ENCODE measurements at places on chromosomes 4 and X.

- DNase-seq = no peak
Observed at GRCh38 chrX:13380211-13380610, 60.4 kb upstream of the ATXN3L start.

GRCh38 chrX:39335513-39336235 lies 534.4 kb downstream of the MID1IP1 start:
- peak; percentile 67 for DNase-seq

- DNase-seq = no peak
Observed at GRCh38 chrX:149848855-149849254, 32.1 kb upstream of the MAGEA8 start.

- peak; percentile 15 for DNase-seq
Observed at GRCh38 chrX:44873415-44874276, 658 bp downstream of the KDM6A start.

- no peak for DNase-seq
Observed at GRCh38 chr4:101103381-101104142, 243.8 kb downstream of the PPP3CA start.

DNA sequence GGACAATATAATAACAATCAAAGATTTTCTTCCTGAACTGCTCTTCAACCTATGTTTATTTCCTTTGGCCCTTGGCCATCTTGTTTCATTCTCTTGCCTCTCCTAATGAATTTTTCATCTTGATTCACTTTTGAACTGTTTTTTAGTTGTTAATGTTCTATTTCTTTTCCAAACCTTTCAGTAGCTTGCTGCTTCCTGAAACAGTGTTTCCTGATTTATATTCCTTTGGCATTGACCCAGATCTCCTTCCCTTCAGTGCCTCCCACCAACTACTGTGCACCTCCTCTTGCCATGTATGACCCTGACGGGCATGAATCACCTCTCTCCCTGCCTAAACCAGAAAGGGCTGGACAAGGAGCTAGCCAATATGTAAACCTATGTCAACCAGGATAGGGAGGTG lies 25.6 kb upstream of the SPP1 start:
- DNase-seq = no peak

DNA sequence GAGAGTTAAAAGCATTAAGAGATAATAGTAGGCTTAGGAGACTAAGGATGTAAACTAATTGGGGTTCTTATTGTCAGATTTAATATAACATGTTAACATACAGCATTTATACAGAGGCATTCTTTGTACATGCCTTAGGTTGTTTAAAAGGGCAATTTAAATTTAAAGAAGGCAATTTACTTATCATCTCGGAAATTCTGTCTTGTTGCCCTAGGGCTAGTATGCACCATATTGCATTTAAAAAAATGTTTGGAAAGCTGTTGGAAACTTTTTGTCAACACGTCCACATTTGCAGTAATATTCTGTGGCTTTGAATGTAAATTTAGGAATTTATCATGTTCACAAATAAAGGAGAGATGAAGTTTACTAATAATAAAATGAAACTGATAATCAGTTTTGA lies 25.5 kb downstream of the GALNT7 start:
- no peak for DNase-seq

GRCh38 chrX:7233580-7234406 lies 85.8 kb upstream of the PUDP start:
- no peak for DNase-seq

DNA sequence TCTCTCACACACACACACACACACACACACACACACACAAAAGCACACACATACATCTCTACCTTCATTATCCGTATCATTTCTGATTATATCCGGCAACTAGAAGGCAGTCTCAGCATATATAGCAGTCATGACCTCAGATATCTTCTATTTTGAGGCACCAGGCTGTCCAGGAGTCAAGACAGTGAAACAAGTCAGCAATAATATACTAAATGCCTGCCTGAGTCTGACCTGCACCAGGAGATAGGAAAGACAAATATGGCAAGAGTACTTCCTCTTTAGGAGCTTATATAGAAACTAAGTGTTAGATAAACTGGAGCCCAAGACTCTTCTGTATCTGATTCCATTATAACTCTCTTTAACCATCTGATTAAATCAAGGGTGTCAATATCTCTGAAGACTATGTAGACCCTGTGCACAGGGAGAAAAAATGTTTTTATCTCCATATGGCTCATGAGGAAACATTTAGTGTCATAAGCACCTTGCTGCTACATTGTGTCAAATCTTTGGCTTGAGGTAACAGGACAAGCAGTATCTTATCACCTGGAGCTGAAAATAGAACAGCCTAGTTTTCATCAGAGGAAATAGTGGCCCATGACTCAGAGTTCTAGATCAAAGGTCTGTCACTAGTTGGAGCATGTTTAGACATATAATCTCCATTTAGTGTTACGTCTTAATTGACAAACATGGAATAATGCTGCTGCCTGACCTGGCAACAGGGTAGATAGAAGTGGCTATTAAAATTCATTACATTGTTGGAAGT lies 27.0 kb upstream of the FAM47B start:
- DNase-seq = no peak

GRCh38 chr4:165583341-165583740 lies 204.5 kb downstream of the CPE start:
- no peak for DNase-seq

GRCh38 chrX:15619053-15619755 lies 18.4 kb upstream of the ACE2 start:
- DNase-seq = no peak

DNA sequence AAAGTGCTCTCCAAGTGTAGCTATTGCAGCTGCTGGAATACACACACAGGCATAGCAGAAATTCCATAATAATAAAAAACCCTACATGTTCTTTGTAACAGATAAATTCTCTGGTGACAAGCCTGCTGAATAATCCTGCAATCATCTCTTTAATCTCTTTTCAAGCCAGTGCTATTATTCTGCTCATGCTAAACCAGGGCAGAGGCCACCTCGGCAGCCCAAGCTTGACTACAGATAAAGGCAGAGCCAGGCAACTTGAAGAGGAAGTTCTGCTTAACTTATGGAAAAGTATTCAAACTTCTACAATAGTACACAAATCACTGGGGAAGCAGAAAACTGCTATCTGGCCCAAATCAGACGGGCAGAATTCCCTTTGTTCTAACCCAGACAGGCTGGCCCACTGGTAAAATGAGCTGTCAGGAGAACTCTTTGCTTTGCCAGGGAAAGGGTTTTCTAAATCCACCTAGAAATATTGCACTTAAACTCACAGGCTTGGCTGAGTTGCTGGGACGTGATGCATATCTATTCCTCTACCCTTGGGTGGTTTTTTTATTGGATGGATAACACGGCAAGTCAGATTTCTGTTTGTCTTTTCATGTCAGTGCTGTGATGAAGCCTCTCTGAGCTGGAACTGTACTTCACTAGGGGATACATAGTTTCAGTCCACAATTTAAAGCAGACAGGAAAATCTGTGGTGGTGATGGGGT lies 70.5 kb downstream of the GATB start:
- no peak for DNase-seq

GRCh38 chr4:153116291-153116680 lies 88.0 kb upstream of the TRIM2 start:
- DNase-seq = peak; percentile 21

GRCh38 chr4:38382520-38382919 lies 281.5 kb upstream of the KLF3 start:
- no peak for DNase-seq

GRCh38 chr4:182343453-182343852 lies 100.3 kb downstream of the TENM3 start:
- DNase-seq = no peak

DNA sequence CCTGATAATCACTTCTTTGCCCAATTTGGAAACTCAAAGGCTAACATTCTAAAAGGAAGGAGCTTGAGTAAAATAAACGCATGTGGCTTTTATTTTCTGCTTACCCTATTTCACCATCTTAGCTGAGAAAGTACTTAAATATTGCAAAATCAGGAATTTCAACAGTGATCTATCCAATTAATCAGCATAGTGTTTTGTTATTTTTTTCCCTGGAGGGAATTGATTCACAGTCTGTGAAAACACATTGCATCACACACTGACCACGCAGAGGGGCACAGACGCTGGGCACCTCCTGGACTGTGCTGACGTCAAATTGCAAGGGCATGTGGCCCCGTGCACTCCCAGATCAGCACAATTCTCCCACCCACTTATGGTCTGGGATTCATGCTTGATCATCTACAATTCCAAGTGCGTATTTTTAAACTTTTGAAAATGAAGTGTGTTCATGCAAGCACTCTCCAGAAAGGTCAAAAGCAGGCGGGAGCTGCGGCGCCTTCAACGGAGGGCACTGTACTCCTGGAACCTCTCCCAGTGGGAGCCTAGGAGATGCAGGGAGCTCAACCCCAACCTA lies 320.6 kb upstream of the PPARGC1A start:
- DNase-seq = peak; percentile 88

DNA sequence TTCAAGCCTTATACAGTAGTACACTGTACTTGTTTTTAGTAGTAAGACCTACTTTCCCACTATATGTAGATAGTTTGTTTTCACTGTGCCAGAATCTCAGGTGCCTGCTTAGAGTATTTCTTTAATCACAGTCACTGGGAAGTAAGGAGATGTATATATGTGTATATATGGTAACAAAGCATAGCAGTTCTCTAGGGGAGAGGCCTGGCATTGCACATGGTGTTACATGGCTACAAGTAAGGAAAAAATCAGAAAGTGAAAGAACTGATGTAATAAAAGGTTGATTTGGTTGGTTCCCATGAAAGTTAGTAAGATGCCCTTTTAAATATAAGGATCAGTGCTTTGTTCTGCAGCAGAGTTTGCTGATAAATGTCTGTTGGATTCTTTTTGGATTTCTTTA lies 9.3 kb upstream of the DCK start:
- DNase-seq = no peak

DNA sequence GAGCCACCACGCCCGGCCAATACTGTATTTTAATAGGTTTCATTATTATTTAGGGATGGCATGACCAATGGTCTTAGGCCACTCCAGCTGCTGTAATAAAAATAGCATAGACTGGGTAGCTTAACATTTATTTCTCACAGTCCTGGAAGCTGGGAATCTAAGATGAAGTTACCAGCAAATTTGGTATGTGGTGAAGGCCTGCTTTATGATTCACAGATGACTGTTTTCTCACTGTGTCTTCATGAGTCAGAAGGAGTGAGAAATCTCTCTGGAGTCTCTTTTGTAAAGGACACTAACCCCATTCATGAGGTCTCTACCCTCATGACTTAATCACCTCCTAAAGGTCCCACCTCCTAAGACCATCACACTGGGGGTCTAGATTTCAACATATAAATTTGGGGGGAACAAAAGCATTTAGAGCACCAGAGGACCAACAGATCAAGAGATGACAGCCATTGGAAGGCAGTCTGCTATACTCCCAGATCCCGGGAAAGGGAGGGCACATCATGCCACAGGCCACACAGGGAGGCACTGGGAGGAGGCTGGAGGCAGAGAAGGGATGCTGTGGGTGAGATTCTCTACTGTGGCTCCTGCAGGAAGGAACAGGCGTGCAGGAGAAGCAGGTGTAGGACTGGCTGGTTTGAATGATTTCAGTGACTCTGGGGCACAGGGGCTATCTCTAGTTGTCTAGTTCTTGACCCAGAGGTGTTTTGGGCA lies 335.8 kb upstream of the SFRP2 start:
- no peak for DNase-seq

- DNase-seq = peak; percentile 20
Observed at GRCh38 chr4:72314869-72315268, 254.2 kb downstream of the ADAMTS3 start.

- DNase-seq = no peak
Observed at GRCh38 chrX:68398291-68398690, 35.0 kb downstream of the OPHN1 start.

GRCh38 chr4:118999919-119000318 lies 111.3 kb downstream of the SYNPO2 start:
- DNase-seq = no peak

GRCh38 chrX:21427086-21427485 lies 52.9 kb downstream of the CNKSR2 start:
- no peak for DNase-seq

- DNase-seq = no peak
Observed at GRCh38 chrX:48940404-48940955, 16.9 kb downstream of the OTUD5 start.

DNA sequence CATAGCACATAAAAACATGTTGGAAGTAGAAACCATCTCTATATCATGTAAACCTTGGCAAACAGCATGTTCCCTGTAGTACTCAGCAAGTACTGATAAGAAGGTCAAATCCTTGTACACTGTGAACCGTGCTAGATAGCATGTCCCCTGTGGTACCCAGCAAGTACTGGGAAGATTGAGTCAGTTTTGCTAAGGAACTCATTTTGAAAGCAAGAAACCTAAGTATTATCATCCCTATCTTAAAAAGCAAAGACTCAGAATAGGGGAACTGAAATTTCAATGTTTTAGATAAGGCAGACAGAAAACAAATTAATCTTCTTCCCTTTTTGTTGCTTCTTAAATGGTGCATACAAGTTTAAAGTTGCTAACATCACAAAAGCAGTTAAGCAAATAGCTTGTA lies 180.2 kb downstream of the RBM46 start:
- DNase-seq = no peak

- DNase-seq = no peak
Observed at GRCh38 chrX:120372667-120373370, 10.9 kb downstream of the ATP1B4 start.

DNA sequence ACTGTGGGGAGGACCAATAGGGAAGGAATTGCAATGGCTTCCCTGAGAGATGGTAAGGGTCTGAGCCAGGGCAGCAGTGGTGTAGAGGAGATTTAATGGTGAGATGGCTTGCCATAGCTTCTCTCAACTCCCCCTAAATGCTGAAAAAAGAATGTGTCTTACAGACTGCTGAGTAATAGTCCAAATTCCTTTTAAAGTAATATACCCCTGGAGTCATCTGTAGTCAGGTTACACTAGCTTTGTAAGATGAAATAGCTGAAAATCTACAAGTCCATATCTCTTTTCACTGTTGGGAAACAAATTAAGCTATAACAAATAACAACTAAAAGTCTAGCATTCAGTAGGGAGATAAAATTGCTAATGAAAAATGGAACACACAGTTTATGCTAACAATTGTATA lies 33.5 kb downstream of the MAPK10 start:
- no peak for DNase-seq

DNA sequence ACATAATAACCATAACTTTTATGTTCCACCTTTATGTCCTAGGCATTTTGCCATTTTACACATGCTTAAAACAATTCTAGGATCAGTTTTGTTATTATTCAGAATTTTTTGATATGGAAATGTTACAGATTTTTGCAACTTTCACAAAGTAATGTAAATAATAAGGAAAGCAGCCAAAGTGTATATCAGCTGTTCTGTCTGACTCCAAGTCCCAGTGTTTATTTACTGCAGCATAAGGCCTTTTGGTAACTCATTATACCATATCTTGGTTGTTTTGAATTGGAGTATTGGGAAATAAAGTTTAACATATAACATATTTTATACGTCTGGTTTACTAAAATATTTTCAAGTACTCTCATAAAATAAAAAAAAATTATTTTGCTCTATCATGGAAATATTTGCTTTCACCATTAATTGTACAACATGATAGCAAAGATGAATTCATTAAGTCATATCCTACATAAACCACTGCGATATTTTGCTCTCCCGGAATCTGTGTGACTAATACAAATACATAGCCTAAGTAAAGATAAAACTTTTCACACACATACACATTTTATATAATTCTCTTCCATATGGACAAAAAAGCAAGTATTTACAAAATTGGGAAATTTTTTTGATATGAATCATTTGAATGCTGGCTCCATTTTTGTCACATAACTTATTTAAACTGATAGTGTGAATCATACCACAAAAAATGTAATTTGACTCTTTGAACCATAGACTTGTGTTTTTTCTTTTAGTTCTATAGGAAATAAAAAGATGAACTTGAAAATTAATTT lies 399.0 kb downstream of the PABPC4L start:
- DNase-seq = no peak

All from lower leg skin (tissue), 4 donors.